CD8-positive, alpha-beta memory T cell (primary cell): ENCODE measurements at places on chromosomes 16 and 17. TPM values are rescaled to one million over a fixed set of nuclear protein-coding genes. Genes with fewer than 3 reads are reported as not detected.

DNA sequence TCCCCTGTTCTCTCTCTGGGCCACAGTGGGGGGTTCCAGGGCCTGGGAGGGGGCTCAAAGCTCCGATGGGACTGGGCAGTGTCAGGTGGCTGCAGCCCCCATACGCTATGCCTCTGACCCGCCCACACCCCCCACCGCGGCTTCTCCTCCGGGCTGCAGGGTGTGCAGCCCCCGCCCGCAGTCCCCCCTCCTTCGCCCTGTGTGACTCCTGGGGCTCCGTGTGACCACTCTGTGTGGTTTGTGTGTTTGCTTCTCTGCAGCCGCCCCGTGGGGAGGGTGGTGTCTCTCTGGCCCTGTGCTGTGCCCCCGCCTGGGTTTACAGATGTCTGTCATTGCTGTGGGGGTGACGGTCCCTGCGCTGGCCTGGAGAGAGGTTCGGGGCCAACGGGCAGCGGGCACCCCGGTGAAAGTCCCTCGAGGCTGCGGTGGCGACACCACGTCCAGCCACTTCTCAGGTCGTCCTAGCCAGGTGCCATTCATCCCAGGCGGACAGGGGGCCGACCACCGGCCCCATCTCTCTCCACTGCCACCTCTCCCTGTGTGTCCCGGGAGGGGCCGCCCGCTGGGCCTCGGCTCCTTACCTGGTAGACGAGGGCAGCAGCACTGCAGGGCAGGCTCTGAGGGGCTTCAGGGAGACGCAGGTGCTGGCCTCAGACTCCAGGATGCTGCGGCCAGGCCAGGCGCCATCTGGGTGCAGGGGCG is 5.5 kb downstream of the SSTR5 start:
- H3K27me3 ChIP-seq, result peaks cover 3% of the 10 kb centered on the region
- no peak for DNase-seq
- no peak overlapping the region for H3K4me3 ChIP-seq
- H3K36me3 ChIP-seq, result no peaks in the 10 kb centered on the region
- H3K4me1 ChIP-seq, result no peaks in the 10 kb centered on the region

DNA sequence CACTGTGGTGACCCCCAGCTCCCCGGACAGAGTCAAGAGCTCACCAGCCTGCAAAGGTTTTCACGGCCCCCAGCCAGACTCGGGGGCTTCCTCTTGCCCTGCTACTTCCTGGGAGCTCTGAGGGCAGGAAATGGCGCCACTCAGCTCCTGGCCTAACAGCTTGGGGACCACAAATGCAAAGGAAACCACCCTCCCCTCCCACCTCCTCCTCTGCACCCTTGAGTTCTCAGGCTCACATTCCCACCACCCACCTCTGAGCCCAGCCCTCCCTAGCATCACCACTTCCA is 375 bp upstream of the SPN start:
- H3K27ac ChIP-seq, result peak overlapping the region; percentile 77
- peaks cover 38% of the 10 kb centered on the region for H3K4me1 ChIP-seq
- H3K27me3 ChIP-seq, result no peaks in the 10 kb centered on the region
- DNase-seq, result peak; percentile 63
- H3K4me3 ChIP-seq, result peak overlapping the region; percentile 83
- no peaks in the 10 kb centered on the region for H3K36me3 ChIP-seq

GRCh38 chr17:4053596-4053995 is 89.2 kb downstream of the ZZEF1 start:
- no peaks in the 10 kb centered on the region for H3K4me1 ChIP-seq
- H3K36me3 ChIP-seq, result peaks cover 84% of the 10 kb centered on the region
- no peak overlapping the region for H3K27ac ChIP-seq
- H3K4me3 ChIP-seq, result no peak overlapping the region
- no peaks in the 10 kb centered on the region for H3K27me3 ChIP-seq

CES2 gene
- 23.5 TPM for total RNA-seq

SPNS2 gene
- 0.49 TPM for total RNA-seq

SMTNL2 gene
- not detected for total RNA-seq
